ENCODE measurements at places on chromosomes 6 and 20.

- no peak for DNase-seq
These were observed 29.0 kb downstream of the MAS1 start for GRCh38 chr6:159919800-159920199.

DNA sequence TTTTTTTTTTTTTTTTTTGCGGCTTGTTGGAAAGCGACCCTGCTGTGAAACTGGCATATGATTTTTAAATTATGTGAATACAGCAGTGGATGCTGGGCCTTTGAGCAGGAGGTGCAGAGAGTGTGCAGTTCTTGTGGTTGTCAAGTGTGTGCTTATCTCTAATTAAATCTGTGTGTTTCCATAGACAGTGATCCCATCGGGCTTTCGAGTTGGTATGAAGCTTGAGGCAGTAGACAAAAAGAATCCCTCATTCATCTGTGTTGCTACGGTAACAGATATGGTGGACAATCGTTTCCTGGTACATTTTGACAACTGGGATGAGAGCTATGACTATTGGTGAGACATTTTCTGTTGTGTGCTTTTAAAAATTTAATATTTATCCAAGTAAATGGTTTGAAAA is 52.4 kb downstream of the L3MBTL3 start:
- DNase-seq: no peak

DNA sequence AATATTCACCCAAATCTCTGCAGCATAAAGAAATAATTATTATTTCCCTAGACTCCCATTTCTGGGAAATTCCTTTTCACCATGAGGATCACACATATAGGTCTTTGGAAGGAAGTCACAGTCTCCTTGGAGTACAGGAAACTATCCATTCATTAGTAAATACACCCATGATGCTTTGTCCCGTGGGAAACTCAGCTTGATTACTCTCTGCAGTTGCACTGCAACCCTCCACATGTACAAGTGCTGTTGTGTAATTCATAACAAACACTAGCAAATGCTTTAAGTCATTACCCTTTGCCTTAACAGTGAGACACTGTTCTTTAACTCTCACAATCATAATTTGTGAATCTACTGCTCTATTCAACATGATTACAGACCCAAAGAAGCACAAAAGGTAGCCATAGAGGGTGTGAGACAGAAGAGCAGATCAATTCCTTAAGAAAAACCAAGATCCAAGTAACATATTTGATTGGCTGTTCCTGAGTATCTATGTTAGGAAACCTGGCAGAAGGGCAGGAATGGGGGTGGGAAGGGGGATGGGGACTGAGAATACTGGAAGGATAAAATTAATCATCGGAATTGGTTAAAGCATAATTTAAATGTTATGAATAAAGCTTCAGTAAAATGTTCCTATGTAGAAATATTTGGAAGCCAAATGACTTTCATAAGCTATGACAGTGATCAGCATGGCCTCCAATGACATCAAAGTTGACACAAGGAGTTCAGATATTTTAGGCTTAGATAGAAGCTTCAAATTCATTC is 268.0 kb downstream of the HACE1 start:
- DNase-seq: no peak

- DNase-seq: no peak
These were observed 207.1 kb downstream of the ARID1B start for GRCh38 chr6:156984178-156984738.

GRCh38 chr6:78999737-79000136 is 78.3 kb downstream of the PHIP start:
- no peak for DNase-seq

All from renal pelvis (tissue), 12 donors.